Uterus (tissue), 4 donors: ENCODE measurements at places on chromosomes 13 and 19.

DNA sequence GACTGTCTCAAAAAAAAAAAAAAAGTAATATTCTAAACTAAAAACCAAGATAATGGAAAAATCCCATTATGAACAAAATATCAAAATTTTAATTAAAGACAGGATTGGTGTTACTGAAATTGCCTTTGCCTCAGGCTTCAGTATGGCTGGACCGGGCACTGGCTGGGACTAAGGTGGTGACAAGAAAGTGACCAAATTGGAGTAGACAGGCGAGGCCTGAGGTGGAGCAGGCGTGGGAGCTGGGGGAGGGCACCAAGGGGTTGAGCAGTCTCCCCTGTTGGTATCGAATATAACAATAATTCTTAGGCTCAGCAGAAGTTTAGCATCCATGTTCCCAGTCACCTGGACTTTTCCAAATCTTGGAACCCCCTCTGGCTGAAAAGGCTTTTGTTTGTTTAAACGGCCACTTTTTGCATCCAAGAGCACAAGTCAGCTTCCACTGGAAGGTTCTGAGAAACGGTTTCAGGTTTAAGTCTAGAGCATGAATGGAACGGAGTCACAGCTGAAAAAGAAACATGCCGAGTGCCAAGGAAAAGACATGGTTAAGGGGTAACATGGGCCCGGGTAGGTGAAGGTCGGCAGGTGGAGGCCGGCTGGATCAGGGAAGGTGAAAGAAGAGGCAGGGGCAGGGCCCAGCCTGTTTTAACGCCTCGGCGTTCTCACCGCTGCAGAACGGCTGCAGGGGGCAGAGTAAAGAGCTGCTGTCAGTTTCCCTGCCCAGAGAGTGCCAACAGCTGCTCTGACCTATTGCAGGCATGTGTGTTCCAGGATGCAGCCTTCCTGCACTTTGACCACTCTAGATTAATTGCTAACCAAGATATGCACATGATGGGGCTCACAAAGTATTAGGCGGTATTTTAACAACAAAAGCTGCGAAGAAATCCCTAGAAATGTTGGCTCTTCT is 104.4 kb downstream of the TM9SF2 start:
- no peaks in the 10 kb centered on the region for H3K4me1 ChIP-seq
- peak; percentile 30 for DNase-seq
- no peaks in the 10 kb centered on the region for H3K36me3 ChIP-seq
- peak overlapping the region; percentile 64 for H3K4me3 ChIP-seq
- no peaks in the 10 kb centered on the region for H3K27me3 ChIP-seq
- peak overlapping the region; percentile 67 for H3K27ac ChIP-seq

GRCh38 chr13:42277618-42278276 is 5.8 kb downstream of the AKAP11 start:
- no peak for DNase-seq
- H3K4me3 ChIP-seq = no peak overlapping the region
- H3K27ac ChIP-seq = no peak overlapping the region
- H3K36me3 ChIP-seq = no peaks in the 10 kb centered on the region

DNA sequence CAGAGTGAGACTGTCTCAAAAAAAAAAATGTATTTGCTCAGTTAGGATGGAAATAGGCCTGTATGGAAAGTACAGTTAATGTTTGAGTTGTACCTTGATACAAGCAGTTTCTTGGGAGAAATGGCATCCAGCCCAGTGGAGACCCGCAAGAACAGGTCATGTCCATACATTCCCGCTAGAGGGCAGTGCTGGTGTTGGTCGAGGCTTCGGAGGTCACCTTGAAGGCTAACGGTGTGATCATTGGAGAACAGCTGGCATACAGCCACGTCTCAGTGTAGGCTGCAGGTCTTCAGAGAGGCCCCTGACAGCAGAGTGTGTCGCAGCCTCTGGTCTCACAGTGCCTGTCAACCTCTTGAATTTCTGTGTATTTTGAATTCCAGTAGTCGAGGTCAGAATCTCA is 7.5 kb downstream of the ZNF610 start:
- H3K27me3 ChIP-seq = no peaks in the 10 kb centered on the region
- no peaks in the 10 kb centered on the region for H3K4me1 ChIP-seq
- peak; percentile 48 for DNase-seq
- no peak overlapping the region for H3K27ac ChIP-seq
- H3K4me3 ChIP-seq = no peak overlapping the region

DNA sequence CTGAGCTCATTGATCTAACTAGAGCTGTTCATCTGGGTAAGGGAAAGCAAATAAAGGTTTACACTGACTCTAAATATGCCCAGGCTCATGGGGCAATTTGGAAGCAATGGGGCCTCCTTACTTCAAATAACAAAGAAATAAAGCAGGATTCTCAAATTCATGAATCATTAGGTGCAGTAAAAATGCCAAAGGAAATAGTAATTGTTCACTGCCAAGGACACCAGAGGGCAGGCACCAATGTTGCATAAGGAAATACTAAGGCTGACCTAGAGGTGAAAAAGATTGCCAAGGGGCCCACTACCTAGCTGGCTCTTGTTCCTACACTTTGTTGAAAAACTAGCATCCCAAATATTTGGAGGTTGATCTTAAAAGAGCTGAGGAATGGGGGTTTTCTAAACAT is 1686.7 kb upstream of the MIR17HG start:
- no peaks in the 10 kb centered on the region for H3K27me3 ChIP-seq
- H3K4me3 ChIP-seq = no peak overlapping the region
- H3K4me1 ChIP-seq = no peaks in the 10 kb centered on the region
- H3K27ac ChIP-seq = no peak overlapping the region
- H3K36me3 ChIP-seq = no peaks in the 10 kb centered on the region

DNA sequence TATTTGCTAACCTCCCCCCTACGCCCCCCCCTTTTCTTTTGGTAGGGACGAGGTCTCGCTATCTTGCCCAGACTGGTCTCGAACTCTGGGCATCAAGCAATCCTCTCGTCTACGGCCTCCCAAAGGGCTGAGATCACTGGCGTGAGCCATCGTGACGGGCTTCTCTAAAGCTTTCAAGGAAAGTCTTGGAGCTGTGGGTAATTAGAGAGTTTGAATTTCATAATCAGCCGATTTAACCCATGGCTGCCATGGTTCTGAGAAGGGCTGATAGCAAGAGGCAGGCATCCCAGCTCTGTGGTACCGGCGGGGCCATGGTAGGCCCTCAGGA is 679 bp upstream of the ABHD8 start:
- H3K27me3 ChIP-seq = no peaks in the 10 kb centered on the region
- H3K36me3 ChIP-seq = no peaks in the 10 kb centered on the region
- H3K27ac ChIP-seq = peak overlapping the region; percentile 88
- H3K4me1 ChIP-seq = no peaks in the 10 kb centered on the region
- no peak overlapping the region for H3K4me3 ChIP-seq

DNA sequence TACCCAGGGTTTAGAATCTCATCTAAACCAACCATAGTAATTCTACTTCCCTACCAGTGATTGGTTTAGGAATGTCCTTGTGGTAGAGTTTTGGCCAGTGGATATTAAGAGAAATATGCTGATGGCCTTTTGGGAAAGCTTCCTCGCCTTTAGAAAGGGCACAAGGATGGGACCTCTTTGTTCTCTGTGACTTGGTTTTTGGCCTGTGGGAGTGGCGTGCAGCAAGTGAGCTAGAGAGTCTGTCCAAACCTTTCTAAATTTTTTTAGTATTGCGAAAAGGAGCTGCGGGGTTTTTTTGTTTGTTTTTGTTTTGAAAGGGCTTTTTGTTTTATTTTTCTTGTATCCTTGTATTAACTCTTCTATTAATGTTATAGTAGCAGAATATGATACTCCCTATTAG is 20.6 kb downstream of the USPL1 start:
- H3K36me3 ChIP-seq = no peaks in the 10 kb centered on the region
- no peak for DNase-seq
- no peaks in the 10 kb centered on the region for H3K27me3 ChIP-seq
- no peak overlapping the region for H3K4me3 ChIP-seq
- no peaks in the 10 kb centered on the region for H3K4me1 ChIP-seq

GRCh38 chr13:23988546-23989122 is 91.3 kb upstream of the C1QTNF9B start:
- no peak for DNase-seq
- H3K4me1 ChIP-seq = no peaks in the 10 kb centered on the region
- H3K27ac ChIP-seq = no peak overlapping the region
- H3K4me3 ChIP-seq = no peak overlapping the region
- H3K36me3 ChIP-seq = no peaks in the 10 kb centered on the region

DNA sequence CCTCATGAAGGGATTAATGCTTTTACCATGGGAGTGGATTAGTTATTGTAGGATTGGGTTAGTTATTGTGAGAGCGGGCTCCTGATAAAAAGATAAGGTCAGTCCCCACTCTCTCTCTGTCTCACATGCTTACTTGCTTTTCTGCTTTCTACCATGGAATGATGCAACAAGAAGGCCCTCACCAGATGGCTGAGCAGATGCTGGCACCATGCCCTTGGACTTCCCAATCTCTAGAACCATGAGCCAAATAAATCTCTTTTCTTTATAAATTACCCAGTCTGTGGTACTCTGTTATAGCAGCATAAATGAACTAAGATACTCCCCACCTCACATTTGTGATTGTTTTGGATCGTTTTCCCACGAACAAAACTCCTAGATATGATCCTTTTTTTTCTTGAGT is 353.8 kb downstream of the DNAJC15 start:
- no peaks in the 10 kb centered on the region for H3K4me1 ChIP-seq
- DNase-seq = peak; percentile 27
- no peak overlapping the region for H3K27ac ChIP-seq

- peak; percentile 74 for DNase-seq
- H3K36me3 ChIP-seq = no peaks in the 10 kb centered on the region
- H3K4me3 ChIP-seq = peak within 1 kb of the TSS; percentile 79
- no peaks in the 10 kb centered on the region for H3K27me3 ChIP-seq
- H3K27ac ChIP-seq = peak within 1 kb of the TSS; percentile 73
- H3K4me1 ChIP-seq = peaks cover 7% of the 10 kb centered on the region
These were observed at the start of gene HOMER3 for GRCh38 chr19:18940769-18941627. TSS of gene HOMER3 (minus strand) at chr19:18941217. CDS start at chr19:18938982, 2,235 bp downstream.

DNA sequence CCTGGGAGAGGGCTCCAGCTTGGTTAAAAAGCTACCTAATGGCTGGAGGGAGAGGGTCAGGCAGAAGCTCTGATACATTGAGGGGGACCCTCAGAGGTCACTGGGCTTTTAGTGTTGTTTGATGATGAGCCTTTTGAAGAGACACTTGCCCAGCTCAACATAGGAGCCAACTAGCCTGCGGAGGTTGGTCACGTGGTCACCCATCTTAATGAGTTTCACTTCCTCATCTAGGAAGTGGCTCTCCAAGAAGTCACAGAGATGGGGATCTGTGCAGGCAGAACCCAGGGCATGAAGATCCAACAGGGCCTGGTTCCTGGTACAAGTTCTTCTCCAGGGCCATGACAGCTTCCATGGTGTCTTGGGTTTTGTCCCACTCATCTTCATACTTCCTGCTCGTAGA is 33.4 kb downstream of the IPO5 start:
- no peaks in the 10 kb centered on the region for H3K36me3 ChIP-seq
- H3K27me3 ChIP-seq = no peaks in the 10 kb centered on the region
- H3K4me1 ChIP-seq = no peaks in the 10 kb centered on the region
- H3K27ac ChIP-seq = no peak overlapping the region
- no peak overlapping the region for H3K4me3 ChIP-seq

GRCh38 chr13:53683146-53683545 is 654.5 kb downstream of the OLFM4 start:
- H3K4me3 ChIP-seq = no peak overlapping the region
- no peaks in the 10 kb centered on the region for H3K27me3 ChIP-seq
- no peak for DNase-seq
- no peaks in the 10 kb centered on the region for H3K4me1 ChIP-seq
- no peak overlapping the region for H3K27ac ChIP-seq
